Smooth muscle cell of the brain vasculature (primary cell): ENCODE measurements at places on chromosomes 7 and 10.

DNA sequence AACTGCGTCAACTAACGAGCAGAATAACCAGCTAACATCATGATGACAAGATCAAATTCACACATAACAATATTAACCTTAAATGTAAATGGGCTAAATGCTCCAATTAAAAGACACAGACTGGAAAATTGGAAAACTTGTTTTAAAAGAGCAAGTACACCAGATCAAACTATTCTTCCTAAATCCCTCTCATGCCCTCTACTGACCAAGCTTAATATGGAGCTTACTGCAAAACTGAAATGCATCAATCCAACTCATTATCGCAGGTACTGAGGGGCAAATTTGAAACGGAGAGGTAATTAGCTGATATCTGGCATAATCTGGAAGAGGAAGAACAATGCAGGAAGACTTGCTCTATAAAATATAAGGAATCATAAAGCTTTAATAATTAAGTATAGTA lies 1223.8 kb downstream of the NXPH1 start:
- no peak for DNase-seq

DNA sequence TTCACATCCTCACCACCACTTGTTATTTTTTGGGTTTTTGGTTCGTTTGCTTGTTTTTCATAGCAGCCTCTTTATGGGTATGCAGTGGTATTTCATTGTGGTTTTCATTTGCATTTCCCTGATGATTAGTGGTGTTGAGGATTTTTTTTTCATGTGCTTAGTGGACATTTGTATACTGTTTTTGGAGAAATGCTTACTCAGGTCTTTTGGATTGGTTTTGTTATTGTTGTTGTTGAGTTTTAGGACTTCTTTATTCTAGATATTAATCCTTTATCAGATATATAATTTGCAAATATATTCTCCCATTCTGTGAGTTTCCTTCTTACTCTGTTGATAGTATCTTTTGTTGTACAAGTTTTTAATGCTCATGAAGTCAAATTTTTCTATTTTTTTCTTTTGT lies 42.8 kb downstream of the GAD2 start:
- no peak for DNase-seq

DNA sequence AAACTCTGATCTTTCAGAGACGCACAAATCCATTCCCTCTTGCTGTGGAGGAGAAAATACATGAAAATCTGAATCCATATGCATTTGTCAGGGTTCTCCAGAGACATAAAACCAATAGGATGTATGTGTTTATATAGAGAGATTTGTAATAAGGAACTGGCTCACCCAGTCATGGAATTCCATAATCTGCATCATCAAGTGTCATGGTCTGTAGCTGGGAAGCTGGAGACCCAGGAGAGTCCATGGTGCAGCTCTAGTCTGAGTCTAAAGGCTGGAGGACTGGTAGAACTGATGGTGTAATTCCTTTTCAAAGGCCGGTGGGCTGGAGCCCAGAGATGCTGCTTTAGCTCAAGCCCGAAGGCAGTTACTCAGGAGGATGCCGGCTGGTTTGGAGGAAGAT lies 134.0 kb downstream of the TCF7L2 start:
- no peak for DNase-seq

- DNase-seq = no peak
Measured at GRCh38 chr10:122864901-122865300, 14.5 kb downstream of the FAM24B start.

DNA sequence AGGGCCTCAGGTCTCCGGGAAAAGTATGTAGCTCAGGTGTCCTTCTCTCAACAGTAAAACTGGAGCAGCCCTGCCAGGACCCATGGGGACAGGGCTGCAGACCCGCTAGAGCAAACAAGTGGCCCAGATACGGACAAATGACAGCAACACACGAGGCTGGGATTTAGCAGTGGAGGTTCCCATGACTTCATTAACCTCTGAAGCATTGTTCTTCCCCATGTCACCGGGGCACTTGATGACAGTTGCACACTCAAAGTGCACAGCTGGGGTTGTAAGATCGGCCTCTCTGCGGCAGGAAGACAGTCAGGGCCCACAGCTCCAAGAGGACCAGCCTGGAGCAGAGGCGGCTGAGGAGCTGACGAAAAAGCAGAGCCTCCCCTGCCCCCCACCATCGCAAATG lies 12.5 kb upstream of the PODXL start:
- DNase-seq = no peak

- no peak for DNase-seq
Measured at GRCh38 chr7:108479751-108480150, 23.5 kb upstream of the NRCAM start.

- no peak for DNase-seq
Measured at GRCh38 chr7:101590663-101591435, 38.2 kb downstream of the MYL10 start.

DNA sequence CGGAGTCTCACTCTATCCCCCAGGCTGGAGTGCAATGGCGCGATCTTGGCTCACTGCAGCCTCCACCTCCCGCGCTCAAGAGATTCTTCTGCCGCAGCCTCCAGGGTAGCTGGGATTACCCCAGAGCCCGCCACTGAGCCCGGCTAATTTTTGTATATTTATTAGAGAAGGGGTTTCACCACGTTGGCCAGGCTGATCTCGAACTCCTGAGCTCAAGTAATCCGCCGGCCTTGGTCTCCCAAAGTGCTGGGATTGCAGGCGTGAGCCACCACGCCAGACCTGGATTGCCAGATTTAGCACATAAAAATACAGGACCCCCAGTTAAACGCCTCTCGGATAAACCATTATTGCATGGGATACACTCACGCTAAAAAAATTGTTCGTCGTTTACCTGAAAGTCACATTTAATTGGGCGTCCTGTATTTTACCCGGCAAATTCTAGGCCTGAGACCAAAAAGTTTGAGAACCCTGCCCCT lies 375 bp upstream of the GATAD1 start:
- no peak for DNase-seq

- peak; percentile 32 for DNase-seq
Measured at GRCh38 chr10:114548662-114549061, 109.4 kb downstream of the ABLIM1 start.

GRCh38 chr10:4429571-4429970 lies 396.4 kb upstream of the AKR1E2 start:
- no peak for DNase-seq

GRCh38 chr10:119651514-119652360 lies 557 bp downstream of the BAG3 start:
- no peak for DNase-seq

DNA sequence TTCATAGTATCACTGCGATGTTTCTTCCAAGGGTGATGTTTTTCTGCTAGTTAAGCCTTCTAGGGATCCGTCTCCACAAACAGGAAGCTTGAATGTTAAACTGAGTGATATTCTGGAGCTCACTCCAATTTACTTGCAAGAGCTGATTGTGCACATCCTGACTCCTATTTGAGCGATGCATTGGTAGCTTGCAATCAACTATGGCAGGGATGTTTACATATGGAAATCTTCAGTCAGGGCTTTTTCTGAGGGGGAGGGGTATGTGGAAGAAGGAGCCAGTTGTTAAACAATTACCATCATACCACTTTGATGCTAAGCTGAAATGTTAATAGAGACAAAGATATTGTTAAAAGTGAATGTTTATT lies 43.2 kb upstream of the NXPH1 start:
- DNase-seq = no peak

GRCh38 chr7:90816511-90817142 lies 220.5 kb downstream of the CDK14 start:
- peak; percentile 65 for DNase-seq

DNA sequence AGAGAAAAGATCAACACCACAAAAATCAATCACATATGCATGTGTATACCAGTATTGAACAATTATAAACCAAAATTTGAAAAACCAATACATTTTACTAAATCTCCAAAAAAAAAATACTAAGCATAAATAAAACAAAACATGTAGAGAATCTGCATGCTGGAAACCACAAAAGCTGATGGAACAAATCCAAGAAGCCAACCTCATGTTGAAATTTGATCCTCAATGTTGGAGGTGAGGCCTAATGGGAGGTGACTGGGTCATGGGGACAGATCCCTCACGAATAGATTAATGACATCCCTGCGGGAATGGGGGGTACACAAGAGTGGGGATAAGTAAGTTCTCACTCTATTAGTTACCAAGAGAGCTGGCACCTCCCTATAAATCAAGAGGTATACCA lies 82.5 kb downstream of the OAT start:
- DNase-seq = no peak

- DNase-seq = no peak
Measured at GRCh38 chr10:1662438-1663025, 74.8 kb downstream of the ADARB2 start.

GRCh38 chr7:137078781-137079180 lies 210.3 kb downstream of the CHRM2 start:
- no peak for DNase-seq

DNA sequence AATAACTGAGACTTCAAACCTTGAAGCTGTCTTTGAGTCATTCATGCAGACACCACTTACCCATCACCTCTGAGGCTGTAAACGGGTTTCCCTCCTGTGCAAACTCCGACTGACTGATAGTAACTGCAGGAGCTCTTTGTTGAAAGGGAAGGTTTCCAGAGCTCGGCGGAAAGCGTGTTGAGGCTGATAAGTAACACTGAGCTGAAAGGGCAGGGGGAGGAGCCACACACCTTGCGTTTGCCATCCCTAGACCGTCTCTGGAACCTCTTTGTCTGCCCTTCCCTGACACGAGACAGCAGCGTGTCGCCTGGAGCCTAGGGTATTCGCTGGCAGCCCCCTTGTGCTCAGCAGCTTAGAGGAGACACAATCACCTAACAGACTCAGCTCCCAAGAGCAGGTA lies 134.0 kb downstream of the PAXIP1 start:
- DNase-seq = no peak

- DNase-seq = no peak
Measured at GRCh38 chr7:90119178-90119971, 34.9 kb upstream of the STEAP1 start.

DNA sequence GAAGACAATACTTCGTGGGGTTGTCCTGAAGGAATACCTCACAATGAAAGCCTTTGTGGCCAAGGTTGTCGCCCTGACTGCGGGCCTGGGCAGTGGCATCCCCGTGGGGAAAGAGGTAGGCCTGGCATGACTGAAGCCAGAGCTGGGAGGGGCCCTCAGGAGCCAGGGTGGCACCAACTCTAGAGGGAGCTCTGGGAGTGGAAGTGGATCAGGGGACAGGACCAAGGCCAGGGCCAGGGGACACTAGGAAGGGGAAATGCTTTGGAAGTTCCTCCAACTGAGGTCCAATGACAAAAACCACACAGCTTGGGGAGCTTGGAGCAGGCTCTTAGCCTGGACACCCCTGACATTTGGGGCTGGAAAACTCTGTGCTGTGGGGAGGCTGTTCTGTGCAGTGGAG lies 5.8 kb downstream of the CLCN1 start:
- DNase-seq = no peak

- no peak for DNase-seq
Measured at GRCh38 chr10:110456523-110457091, 41.1 kb upstream of the DUSP5 start.
